ENCODE measurements at places on chromosomes 4 and X. TPM values are rescaled to one million over a fixed set of nuclear protein-coding genes. Genes with fewer than 3 reads are reported as not detected.

LIMCH1 gene
- 204 TPM for total RNA-seq

DNA sequence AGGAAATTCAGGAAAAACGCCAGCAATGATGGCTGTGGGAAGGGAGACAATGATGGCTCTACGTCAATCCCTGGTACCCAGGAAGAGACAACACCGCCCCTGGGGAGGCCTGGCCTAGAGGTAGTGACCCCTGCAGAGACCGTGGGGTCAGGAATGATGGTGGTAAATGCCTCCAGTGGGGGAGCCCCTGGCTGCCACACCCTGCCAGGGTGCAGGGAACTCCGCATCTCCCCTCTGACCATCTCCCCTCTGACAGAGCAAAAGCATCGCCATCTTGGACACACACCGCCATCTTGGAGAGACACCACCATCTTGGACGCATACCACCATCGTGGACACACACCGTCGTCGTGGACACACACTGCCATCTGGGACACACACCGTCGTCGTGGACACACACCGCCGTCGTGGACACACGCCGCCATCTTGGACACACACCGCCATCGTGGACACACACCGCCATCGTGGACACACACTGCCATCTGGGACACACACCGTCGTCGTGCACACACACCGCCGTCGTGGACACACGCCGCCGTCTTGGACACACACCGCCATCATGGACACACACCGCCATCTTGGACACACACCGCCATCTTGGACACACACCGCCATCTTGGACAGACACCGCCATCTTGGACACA is 9.9 kb downstream of the ASMTL start:
- no peaks in the 10 kb centered on the region for H3K4me1 ChIP-seq
- no peak overlapping the region for H3K27ac ChIP-seq
- peaks cover 16% of the 10 kb centered on the region for H3K36me3 ChIP-seq
- DNase-seq = no peak
- no peaks in the 10 kb centered on the region for H3K27me3 ChIP-seq

DNA sequence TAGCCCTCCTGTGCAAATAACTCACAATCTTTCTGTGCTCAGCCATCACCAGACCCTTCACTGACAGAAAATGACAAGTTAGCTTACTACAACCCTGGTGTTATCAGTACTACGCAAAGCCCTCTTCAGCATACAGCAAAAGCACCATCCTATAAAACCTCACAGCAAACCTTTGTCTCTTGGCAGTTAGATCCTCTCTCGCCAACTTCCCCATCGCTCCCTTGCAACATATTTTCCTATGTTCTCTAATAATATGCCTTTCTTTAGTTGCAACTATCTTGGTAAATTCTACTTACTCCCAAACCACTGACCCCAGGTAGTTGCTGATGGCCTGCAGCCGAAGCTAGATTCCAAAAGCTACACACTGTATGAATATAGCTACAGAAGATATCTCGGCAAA is 856.9 kb upstream of the FRG1 start:
- H3K36me3 ChIP-seq = no peaks in the 10 kb centered on the region
- no peak overlapping the region for H3K4me3 ChIP-seq
- H3K27me3 ChIP-seq = no peaks in the 10 kb centered on the region
- DNase-seq = no peak
- H3K4me1 ChIP-seq = no peaks in the 10 kb centered on the region

GYG2 gene
- total RNA-seq = 4.6 TPM

DNA sequence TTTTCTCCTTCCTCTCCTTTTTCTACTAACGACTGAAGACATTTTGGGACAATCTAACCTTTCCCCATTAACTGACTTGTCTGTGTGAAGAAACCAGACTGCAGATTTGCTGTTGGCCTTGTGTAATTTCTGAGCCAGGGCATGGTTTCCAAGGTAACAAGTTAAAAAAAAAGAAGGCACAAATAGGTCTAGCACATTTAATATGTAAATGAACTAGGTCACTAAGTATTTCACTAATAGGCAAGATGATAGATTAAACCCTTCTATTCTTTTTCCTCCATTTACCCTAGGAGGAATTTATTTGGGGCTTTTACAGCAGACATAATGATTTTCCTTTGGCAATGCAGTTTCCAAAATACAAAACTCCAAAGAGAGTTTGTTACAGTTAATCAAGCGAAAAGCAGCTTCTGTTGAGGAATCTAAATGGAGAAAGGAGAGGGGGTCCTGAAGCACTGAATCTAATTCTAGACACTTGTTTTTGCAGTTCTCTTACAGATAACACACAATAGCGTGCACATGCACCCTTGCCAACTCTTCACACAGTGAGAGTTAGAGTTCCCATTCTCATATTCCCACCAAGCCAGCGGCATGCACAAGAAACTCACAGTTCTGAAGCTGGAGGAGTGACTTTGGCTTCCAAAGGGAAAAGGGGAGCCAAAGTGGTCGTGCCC is 72.0 kb downstream of the TSPAN5 start:
- no peak overlapping the region for H3K27ac ChIP-seq
- no peak overlapping the region for H3K4me3 ChIP-seq
- DNase-seq = peak; percentile 33
- no peaks in the 10 kb centered on the region for H3K36me3 ChIP-seq

DNA sequence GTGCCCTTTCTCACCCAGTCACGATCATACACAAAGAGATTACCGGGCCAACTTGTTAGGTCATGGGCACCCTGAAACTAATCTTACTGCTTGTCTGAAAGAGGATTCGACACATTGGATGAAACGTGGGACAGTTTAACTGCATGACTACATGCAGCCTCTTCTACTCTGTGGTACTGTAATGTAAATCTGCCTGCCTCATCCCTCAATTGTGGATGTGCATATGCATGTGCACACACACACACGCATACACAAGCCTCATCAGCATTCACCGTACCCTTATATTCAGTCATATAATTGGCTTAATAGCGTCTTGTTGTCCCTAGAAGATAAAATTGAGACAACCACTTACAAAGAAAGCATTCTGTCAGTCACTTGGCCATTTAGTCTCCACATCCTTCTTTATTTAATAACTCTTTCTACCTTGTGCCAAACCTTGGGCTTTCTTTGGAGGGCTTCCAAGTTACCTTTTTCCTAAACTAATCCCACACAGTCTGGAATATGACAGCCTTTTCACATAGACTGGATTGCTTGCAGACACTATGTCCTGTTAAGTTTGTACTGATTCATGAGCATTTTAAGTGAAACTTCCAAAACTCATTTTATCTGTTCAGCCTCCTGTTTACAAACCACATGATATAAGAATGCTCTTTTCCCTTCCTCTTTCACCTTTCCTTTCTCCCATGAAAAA is 132.9 kb downstream of the AFF2 start:
- no peak for DNase-seq
- H3K36me3 ChIP-seq = no peaks in the 10 kb centered on the region
- H3K4me1 ChIP-seq = no peaks in the 10 kb centered on the region
- no peak overlapping the region for H3K4me3 ChIP-seq

ARHGAP24 gene
- 79.4 TPM for total RNA-seq

FGFBP1 gene
- not detected for total RNA-seq

GRCh38 chr4:60945641-60946040 is 254.5 kb upstream of the ADGRL3 start:
- no peaks in the 10 kb centered on the region for H3K36me3 ChIP-seq
- no peak for DNase-seq
- H3K27me3 ChIP-seq = no peaks in the 10 kb centered on the region
- H3K4me3 ChIP-seq = no peak overlapping the region
- H3K27ac ChIP-seq = no peak overlapping the region

GRCh38 chrX:155242300-155242699 is 22.0 kb downstream of the RAB39B start:
- no peak overlapping the region for H3K27ac ChIP-seq
- no peaks in the 10 kb centered on the region for H3K36me3 ChIP-seq
- H3K4me1 ChIP-seq = no peaks in the 10 kb centered on the region
- no peak overlapping the region for H3K4me3 ChIP-seq
- DNase-seq = no peak

ARMCX1 gene
- 50.9 TPM for total RNA-seq

SRPK3 gene
- 0.23 TPM for total RNA-seq

DNA sequence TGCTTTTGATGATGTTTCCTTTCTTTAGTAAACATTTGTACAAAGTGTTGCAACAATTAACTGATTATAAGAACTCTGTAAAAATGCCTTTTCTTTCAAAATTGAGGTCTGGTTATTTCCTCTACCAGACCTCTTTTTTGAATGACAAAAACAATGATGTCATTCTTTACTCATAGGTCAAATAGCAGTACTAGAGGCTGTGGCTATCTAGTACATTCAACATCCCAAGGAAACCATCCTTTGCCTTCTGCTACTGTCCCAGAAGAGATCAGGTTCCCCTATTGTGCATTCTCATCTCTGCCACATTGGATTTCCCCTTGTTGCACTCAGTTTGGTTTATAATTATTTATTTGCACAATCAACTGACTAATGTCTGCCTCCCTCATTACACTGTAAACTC is 19.1 kb upstream of the MAD2L1 start:
- no peak overlapping the region for H3K27ac ChIP-seq
- H3K27me3 ChIP-seq = no peaks in the 10 kb centered on the region
- no peak for DNase-seq
- H3K36me3 ChIP-seq = no peaks in the 10 kb centered on the region
- H3K4me3 ChIP-seq = no peak overlapping the region
- H3K4me1 ChIP-seq = no peaks in the 10 kb centered on the region

DNA sequence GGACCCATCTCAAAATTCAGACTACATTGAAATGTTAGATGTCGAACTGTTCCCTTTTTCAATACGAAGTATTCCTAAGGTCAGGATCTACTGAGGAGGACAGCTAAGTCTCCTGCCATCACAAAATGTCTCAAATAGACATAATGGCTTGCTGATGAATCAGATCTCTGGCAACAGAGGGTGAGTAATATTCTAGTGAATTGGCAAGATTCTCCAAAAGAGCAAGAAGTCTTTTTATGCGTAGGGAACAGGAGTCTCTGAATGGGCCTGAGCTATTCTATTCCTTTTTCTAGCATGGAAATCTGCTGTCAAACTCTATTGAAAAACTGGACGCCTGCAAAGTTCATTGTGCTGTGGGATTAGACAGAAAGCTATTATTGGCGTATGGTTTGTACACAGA is 145.4 kb downstream of the FNIP2 start:
- no peak overlapping the region for H3K4me3 ChIP-seq
- no peaks in the 10 kb centered on the region for H3K36me3 ChIP-seq
- no peaks in the 10 kb centered on the region for H3K4me1 ChIP-seq
- no peak for DNase-seq

DNA sequence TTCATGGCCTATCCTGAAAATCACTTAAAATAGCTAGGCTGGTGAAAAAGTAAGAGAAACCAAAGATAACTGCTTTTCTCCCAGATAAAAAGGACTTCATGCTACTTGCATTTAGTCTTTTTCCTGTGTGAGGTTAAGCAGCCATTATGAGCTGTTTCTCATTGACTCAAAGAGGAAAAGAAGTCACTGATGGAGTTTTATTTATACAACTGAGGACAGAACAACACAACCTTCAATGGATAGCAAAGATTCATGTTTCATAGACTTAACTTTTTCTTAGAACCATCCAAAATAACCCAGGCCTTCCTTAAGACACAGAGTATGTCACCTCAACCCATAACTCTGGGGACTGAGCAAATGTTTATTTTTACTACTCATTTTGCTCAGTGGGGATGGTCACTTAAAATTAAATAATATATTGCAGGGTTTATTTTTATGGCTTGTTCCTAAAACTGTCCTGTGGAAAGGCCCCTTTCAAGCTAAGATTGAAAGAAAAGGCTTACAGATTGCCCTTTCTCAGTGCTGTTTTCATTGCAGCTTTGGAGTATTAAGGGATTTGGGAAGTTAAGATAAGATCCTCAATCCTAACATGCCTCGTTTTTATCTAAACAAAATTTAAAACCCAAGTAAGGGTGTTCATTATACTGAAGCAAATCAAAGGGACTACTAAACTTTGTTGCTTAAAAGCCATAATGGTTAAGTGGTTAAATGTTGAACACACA is 252.6 kb upstream of the MAD2L1 start:
- no peaks in the 10 kb centered on the region for H3K27me3 ChIP-seq
- H3K4me1 ChIP-seq = no peaks in the 10 kb centered on the region
- H3K36me3 ChIP-seq = no peaks in the 10 kb centered on the region
- no peak overlapping the region for H3K27ac ChIP-seq
- DNase-seq = no peak
- no peak overlapping the region for H3K4me3 ChIP-seq

DNA sequence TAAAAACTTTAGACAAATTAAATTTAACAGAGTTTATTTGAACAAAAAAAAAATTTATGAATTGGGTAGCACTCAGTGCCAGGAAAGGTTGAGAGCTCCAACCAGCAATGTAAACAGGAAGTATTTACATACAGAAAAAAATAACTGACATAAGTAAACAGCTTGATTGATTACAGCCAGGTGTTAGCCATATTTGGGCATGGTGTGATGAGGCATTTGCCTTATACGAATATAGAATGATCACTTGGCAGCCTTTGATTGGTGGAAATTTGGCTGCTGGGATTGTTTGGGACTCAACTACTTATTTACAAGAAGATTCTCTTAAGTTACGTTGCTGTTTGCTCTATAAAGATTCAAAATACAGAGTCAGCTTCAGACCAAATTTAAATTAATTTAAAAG is 172.0 kb downstream of the ADAM29 start:
- H3K4me3 ChIP-seq = no peak overlapping the region

DNA sequence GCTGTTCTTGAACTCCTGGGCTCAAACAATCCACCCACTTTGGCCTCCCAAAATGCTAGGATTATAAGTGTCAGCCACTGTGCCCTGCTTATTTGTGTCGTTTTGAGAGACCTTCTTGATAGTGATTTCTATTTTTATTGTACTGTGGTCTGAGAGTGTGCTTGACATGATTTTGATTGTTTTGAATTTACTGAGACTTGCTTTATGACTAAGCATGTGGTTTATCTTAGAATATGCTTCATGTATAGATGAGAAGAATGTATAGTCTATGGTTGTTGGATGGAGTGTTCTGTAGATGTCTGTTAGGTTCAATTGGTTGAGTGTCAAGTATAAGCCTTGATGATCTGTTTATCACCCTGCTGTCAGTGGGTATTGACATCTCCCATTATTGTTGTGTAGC is 789.3 kb downstream of the IL1RAPL1 start:
- no peak overlapping the region for H3K4me3 ChIP-seq
- H3K36me3 ChIP-seq = no peaks in the 10 kb centered on the region
- DNase-seq = no peak
- no peaks in the 10 kb centered on the region for H3K27me3 ChIP-seq

CYBB gene
- 110 TPM for total RNA-seq

GRCh38 chr4:61933527-61933926 is 733.4 kb downstream of the ADGRL3 start:
- no peaks in the 10 kb centered on the region for H3K4me1 ChIP-seq
- no peaks in the 10 kb centered on the region for H3K36me3 ChIP-seq
- H3K27ac ChIP-seq = no peak overlapping the region
- H3K27me3 ChIP-seq = no peaks in the 10 kb centered on the region
- DNase-seq = no peak
